ENCODE measurements at places on chromosomes 4 and X.

- DNase-seq: no peak
Observed at GRCh38 chrX:78957768-78958130, 12.6 kb downstream of the P2RY10 start.

- no peak for DNase-seq
Observed at GRCh38 chr4:141413366-141413765, 192.7 kb downstream of the ZNF330 start.

DNA sequence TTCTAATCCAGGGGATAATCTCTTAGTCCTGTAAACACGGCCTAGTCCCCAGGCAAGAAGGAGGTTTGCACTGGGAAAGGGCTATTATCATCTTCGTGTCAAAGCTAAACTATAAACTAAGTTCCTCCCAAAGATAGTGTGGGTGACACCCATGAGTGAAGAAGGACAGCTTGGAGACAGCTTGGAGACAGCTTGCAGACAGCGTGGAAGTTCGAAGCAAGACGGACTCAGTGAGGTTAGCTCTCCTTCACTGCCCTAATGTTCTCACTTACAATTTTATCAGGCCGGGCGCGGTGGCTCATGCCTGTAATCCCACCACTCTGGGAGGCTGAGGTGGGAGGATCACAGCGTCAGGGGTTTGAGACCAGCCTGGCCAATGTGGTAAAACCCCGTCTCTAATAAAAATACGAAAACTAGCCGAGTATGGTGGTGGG, 19.2 kb upstream of the PLCXD1 start:
- DNase-seq: no peak

DNA sequence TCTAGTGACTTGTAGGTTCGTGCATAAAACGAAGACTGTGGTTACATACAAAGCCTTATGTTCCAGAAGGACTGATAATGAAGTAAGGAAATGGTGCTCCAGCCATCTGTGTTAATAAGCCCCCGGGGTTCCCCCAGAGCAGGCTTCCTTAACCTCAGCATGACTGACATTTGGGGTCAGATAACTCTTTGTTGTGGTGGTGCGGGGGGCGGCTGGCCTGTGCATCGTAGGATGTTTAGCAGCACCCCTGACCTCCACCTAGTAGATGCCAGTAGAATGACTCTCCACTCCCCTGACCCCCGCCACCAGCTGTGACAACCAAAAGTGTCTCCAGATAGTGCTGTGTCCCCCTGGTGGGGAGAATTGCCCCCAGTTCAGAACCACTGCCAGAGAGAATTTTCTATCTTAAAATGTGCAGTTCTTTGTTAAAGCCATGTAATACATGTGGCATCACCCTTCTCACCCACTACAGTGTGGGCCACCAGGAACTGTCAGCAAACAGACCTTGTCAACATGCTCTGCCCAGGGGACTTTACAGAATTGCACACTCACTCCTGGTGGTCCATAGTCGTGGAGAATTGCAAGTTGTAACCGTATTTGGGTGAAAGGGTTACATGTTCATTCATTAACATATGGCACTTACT, 7.5 kb downstream of the SH3KBP1 start:
- DNase-seq: no peak

DNA sequence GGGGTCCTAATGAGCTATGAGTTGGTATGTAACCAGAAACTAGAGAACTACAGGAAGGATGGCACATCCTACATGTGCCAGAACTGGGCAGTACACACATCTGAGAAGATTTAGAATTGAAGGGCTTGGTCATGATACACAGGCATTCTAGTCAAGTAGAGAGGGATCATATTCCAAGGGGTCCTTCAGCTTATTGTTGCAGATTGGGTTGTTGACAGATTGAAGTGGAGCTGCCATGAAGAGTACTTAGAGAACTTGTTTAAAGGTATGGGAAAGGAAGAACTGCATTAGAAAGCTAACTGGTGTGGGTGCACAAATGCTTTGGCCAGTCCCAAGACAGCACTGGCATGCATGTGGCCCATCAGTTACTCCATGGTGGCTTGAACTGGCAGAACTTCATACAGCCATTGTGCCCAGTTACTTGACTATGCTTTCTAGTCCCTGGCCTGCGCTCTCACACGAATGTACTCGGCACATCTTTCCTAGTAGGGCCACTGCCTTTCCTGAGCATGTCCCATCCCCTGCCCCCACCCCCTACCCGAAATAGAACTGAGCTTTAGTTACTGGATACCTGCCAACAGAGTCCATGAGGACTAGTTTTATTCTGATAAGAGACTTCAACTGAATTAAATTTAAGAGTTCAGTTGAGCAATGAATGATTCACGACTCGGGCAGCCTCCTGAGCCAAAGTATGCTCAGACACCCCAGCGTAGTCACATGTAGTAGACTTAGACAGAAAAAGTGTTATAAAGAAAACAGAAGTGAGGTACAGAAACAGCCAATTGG, 64.0 kb downstream of the CCNG2 start:
- no peak for DNase-seq

GRCh38 chr4:169115897-169116254, 105.8 kb upstream of the CBR4 start:
- DNase-seq: peak; percentile 100

DNA sequence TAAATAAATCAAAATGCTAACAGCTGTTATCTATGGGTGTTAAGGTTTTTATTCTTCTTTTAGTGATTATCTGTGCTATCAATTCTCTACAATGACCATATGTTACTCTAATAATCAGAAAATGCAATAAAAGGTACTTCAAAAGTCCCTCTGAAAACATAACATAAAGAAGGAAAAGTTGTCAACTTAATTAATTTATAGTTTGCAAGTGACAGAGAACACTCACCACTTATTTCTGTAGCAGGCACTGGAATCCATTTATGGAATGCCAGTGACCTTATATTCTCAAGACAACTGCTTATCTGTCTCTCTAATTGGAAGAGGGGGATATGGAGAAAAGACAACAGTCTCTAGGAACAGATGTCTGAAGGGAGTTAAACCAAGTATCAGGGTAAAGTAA, 25.6 kb upstream of the PLS3 start:
- DNase-seq: no peak
